Muscle of leg (tissue), 16 donors: ENCODE measurements at places on chromosomes 4 and X.

- DNase-seq: no peak
- no peaks in the 10 kb centered on the region for H3K4me1 ChIP-seq
- H3K27me3 ChIP-seq: peaks cover 12% of the 10 kb centered on the region
- no peak overlapping the region for H3K4me3 ChIP-seq
- no peaks in the 10 kb centered on the region for H3K36me3 ChIP-seq
- H3K27ac ChIP-seq: no peak overlapping the region
Observed at GRCh38 chr4:8777320-8778196, 94.1 kb downstream of the HMX1 start.

DNA sequence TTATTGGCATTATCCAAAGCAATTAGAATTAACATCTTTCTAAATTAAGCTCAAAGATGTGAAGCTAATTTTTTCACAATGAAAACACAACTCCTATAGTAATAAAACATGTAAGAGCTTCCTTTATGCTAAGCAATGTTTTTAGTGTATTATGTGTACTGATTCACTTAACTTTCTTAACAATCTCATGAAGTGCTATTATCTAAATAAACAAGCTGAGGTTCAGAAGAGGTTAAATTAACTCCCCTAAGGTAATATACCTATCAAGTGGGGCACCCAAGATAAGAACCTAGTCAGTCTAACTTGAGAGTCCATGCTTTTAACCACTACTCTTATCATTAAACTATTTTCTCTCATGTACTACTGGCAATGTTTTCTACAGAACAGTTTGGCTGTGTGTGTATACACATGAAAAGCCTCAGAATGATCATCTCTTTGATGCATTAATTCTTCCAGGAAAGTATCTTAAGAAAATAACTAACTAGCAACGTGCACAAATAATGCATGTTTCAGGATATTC, 13.6 kb downstream of the G3BP2 start:
- peaks cover 16% of the 10 kb centered on the region for H3K36me3 ChIP-seq
- no peaks in the 10 kb centered on the region for H3K4me1 ChIP-seq
- no peak for DNase-seq
- no peak overlapping the region for H3K4me3 ChIP-seq
- H3K27me3 ChIP-seq: no peaks in the 10 kb centered on the region

GRCh38 chrX:2474280-2474962, 26.4 kb downstream of the DHRSX start:
- H3K4me3 ChIP-seq: no peak overlapping the region
- H3K36me3 ChIP-seq: no peaks in the 10 kb centered on the region
- H3K27ac ChIP-seq: no peak overlapping the region
- no peaks in the 10 kb centered on the region for H3K4me1 ChIP-seq
- H3K27me3 ChIP-seq: no peaks in the 10 kb centered on the region
- no peak for DNase-seq

DNA sequence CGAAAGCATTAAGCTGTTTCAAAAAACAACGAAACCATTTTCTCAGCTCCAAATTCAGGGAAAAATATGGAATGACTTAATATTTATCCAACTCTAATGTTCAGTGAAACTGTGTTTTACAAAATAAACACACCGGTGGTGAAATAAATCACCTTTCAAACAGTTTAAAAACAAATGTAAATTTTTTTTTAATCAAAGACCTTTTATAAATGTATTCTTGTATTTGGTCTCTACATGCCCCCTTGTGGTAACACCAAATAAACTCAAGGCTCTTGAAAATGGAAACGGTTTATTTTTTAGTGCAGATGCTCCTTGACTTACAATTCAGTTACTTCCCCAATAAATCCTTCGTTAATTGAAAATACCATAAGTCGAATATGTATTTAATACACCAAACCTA, 45.8 kb upstream of the ITM2A start:
- peak; percentile 76 for DNase-seq
- H3K36me3 ChIP-seq: no peaks in the 10 kb centered on the region
- H3K27me3 ChIP-seq: no peaks in the 10 kb centered on the region

- H3K36me3 ChIP-seq: no peaks in the 10 kb centered on the region
- H3K27ac ChIP-seq: no peak overlapping the region
- H3K4me1 ChIP-seq: no peaks in the 10 kb centered on the region
- H3K27me3 ChIP-seq: no peaks in the 10 kb centered on the region
- H3K4me3 ChIP-seq: no peak overlapping the region
Observed at GRCh38 chr4:13470379-13470778, 13.8 kb downstream of the RAB28 start.

- DNase-seq: no peak
- H3K4me3 ChIP-seq: no peak overlapping the region
- no peaks in the 10 kb centered on the region for H3K27me3 ChIP-seq
Observed at GRCh38 chr4:72886602-72887001, 182.9 kb downstream of the COX18 start.

DNA sequence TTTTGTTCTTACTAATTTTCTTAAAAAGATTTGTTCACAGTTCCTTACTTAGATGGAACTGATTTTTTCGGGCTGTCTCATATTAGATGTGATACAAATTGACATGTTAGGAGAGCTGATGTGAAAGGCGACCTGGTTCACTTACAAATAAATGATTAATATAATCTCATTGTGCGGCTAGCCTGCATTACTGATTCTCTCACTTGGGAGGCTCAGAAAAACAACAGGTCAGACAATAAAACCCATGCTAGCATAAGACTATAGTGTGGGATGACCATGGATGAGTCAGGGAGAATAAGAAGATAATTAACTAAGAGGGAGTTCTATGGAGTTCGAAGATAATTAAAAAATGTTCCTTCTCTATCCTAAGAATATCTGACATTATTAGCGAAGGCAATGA, 40.8 kb downstream of the RTL9 start:
- no peak overlapping the region for H3K4me3 ChIP-seq
- H3K27ac ChIP-seq: no peak overlapping the region
- H3K4me1 ChIP-seq: peaks cover 9% of the 10 kb centered on the region
- peaks cover 41% of the 10 kb centered on the region for H3K27me3 ChIP-seq
- no peaks in the 10 kb centered on the region for H3K36me3 ChIP-seq

DNA sequence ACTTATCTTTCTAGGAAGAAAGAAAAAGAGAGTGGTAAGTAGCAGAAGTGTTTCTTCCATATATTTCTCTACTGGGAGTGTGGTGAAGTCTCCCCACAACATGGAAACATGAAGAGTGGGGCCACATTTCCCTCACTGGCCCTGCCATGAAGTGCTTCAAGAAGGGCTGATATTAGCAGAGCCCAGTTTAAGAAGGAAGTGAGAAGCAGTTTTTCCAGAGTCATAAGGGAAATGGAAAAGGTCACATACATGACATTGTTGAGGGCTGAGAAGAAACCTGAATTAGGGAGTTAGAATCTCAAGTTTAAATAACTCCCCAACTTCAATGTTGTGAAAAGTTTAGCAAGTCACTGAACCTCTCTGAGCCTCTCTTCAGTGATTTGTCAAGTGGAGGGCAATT, 171.9 kb upstream of the RBPJ start:
- no peaks in the 10 kb centered on the region for H3K36me3 ChIP-seq
- H3K27ac ChIP-seq: no peak overlapping the region
- H3K27me3 ChIP-seq: no peaks in the 10 kb centered on the region
- H3K4me1 ChIP-seq: peaks cover 18% of the 10 kb centered on the region
- DNase-seq: peak; percentile 57
- no peak overlapping the region for H3K4me3 ChIP-seq

DNA sequence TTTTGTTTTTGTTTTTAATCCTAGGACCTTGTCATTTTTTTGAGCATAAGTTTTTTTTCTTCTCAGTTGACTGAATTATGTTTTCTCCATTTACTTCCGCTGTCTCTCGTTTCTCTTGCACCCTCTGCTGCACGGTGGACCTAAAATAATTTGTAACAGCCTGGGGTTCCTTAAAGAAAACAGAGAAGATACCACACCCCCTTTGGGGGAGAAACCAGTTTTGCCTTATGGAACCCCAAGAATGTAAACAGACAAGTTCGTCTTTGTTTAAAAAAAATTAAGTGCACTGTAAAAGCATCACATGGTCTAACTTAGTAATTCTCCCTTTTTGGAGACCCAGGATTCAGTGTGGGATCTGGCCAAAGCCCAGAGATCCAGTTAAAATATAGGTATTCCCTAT, 32.8 kb upstream of the MAGEA4 start:
- no peaks in the 10 kb centered on the region for H3K36me3 ChIP-seq
- H3K4me1 ChIP-seq: peaks cover 3% of the 10 kb centered on the region
- no peak overlapping the region for H3K4me3 ChIP-seq
- no peak overlapping the region for H3K27ac ChIP-seq
- no peak for DNase-seq

DNA sequence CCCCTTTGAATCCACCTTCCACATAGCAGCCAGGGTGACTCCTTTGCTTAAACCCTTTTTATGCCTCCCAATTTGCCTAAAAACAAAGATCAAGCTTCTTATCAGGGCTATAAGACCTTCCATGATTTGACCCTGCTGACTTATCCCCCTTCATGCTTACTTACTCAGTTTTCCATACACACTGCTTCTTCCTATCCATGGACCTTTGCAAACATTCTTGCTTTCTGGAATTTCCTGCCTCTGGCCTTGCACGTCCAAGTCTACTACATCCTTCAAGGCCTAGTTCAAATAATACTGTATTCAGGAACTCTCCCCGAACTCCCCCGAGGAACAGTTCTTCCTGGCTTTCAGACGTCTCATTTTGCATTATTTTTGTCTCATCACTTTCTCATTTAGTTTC, 31.8 kb downstream of the RAP2C start:
- DNase-seq: no peak
- no peaks in the 10 kb centered on the region for H3K36me3 ChIP-seq
- no peaks in the 10 kb centered on the region for H3K4me1 ChIP-seq
- peaks cover 10% of the 10 kb centered on the region for H3K27me3 ChIP-seq
- no peak overlapping the region for H3K4me3 ChIP-seq

DNA sequence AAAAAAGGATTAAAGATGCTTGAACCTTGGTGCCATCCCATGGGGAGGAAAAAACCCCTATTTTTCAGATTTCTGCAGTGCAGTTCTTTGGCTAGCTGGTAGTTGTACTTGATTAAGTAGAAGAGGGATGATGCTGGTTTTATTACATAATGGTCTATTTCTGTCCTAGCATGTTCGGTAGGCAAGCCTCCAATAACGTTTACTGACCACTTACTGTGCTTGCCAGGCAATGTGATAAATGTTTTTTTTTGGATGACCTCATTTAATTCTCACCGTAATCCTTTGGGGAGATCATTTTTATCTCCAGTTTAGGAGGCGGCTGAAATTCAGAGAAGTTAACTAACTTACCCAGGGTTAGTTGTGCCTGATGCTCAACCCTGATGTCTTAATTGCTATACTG, 92.1 kb upstream of the RPA4 start:
- H3K4me3 ChIP-seq: no peak overlapping the region
- peaks cover 4% of the 10 kb centered on the region for H3K27me3 ChIP-seq
- DNase-seq: peak; percentile 40

- no peaks in the 10 kb centered on the region for H3K4me1 ChIP-seq
- DNase-seq: peak; percentile 56
- no peaks in the 10 kb centered on the region for H3K36me3 ChIP-seq
- H3K4me3 ChIP-seq: no peak overlapping the region
- no peak overlapping the region for H3K27ac ChIP-seq
Observed at GRCh38 chr4:103934178-103934789, 214.5 kb upstream of the TACR3 start.

DNA sequence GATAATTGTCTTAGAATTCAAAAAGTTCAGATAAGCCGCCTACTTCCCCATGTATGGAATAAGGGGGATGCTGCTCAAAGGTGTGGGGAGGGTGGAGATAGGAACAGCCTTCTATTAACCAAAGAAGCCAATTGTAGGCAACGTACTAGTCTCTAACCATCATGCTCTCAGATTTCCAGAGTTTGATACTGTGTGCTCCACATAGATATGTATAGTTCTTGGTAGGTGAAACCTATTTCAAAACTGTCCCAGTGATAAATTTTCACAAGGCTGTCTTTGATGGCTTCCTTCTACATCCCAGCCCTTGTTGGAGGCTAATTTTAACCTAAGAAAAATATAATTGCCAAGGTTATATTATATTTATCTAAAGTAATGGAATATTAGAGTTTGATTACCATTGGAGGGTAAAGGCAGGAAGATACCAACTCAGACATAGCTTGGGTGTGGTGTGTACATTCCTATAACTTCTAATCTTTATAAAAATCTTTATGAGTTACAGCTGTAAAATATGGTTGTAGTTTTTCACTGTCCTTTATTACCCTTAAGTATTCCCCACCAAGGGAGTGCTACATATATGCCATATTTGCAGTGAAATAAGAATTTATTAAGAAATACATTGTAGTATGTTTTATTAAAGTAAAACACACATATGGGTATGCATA, 87.7 kb downstream of the SLC4A4 start:
- no peak for DNase-seq
- H3K27me3 ChIP-seq: no peaks in the 10 kb centered on the region
- H3K36me3 ChIP-seq: no peaks in the 10 kb centered on the region
- no peak overlapping the region for H3K4me3 ChIP-seq
- H3K4me1 ChIP-seq: no peaks in the 10 kb centered on the region

- peak; percentile 62 for DNase-seq
- peaks cover 7% of the 10 kb centered on the region for H3K4me1 ChIP-seq
- no peaks in the 10 kb centered on the region for H3K36me3 ChIP-seq
- no peak overlapping the region for H3K4me3 ChIP-seq
- H3K27ac ChIP-seq: peak overlapping the region; percentile 53
- no peaks in the 10 kb centered on the region for H3K27me3 ChIP-seq
Observed at GRCh38 chr4:145436796-145437195, 44.9 kb upstream of the SMAD1 start.

DNA sequence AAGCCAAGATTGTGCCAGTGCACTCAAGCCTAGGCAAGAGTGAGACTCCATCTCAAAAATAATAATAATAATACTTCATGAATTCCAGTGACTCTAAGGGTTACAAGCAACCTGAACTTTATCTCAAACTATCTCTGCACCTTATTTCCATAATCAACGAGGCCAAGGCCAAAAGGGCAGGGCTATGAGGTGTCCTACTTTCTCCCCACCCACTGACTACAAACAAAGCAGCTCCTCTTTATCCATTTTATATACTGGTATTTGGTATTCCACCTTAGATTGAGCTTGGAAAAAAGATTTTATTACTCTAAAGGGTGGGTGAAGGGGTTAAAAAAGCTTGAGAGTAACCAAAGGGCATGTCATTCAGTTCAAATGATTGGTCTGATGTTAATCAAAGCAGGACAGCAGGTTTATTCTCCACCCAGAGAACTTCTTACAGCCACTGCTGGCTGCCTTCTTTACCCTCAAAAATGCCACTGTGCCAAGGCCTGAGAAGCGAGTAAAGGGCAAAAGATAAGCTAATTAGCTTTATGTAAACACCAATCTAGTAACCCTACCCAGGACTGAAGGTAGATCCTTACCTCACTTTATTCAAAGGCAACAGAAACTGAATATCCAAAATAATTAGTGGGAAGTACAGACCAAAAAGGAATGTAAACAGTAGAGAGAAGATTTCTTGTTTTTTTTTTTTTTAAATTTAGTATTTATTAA, 28.2 kb downstream of the APOO start:
- peaks cover 18% of the 10 kb centered on the region for H3K27me3 ChIP-seq
- no peak overlapping the region for H3K27ac ChIP-seq
- H3K4me1 ChIP-seq: no peaks in the 10 kb centered on the region
- no peak overlapping the region for H3K4me3 ChIP-seq
- no peak for DNase-seq
- no peaks in the 10 kb centered on the region for H3K36me3 ChIP-seq
